ENCODE measurements at places on chromosomes 16 and 17.

- DNase-seq = peak; percentile 48
Observed at GRCh38 chr17:5694551-5694950, 110.2 kb upstream of the NLRP1 start.

GRCh38 chr16:87976665-87977064 is 25.4 kb downstream of the BANP start:
- no peak for DNase-seq

- DNase-seq = no peak
Observed at GRCh38 chr16:24966031-24966430, 49.1 kb downstream of the ARHGAP17 start.

DNA sequence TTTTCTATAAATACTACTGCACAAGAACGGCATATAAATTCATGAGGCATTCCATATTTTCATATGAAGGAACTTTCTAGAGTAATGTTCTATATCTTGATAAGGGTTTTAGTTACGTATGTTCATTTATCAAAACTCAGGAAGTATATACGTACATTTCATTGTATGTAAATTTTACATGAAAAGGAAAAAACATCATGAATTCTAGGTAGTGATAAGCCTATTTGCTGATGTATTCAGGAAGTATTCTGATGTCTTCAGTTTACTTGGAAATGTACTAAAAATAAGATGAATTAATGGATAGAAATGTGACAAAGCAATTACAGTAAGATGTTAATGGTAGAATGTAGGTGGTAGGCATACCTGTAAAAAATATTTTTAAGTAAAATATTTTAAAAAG is 4.7 kb downstream of the DGKE start:
- no peak for DNase-seq

GRCh38 chr17:44069974-44070454 is 521 bp upstream of the G6PC3 start:
- DNase-seq = peak; percentile 56

DNA sequence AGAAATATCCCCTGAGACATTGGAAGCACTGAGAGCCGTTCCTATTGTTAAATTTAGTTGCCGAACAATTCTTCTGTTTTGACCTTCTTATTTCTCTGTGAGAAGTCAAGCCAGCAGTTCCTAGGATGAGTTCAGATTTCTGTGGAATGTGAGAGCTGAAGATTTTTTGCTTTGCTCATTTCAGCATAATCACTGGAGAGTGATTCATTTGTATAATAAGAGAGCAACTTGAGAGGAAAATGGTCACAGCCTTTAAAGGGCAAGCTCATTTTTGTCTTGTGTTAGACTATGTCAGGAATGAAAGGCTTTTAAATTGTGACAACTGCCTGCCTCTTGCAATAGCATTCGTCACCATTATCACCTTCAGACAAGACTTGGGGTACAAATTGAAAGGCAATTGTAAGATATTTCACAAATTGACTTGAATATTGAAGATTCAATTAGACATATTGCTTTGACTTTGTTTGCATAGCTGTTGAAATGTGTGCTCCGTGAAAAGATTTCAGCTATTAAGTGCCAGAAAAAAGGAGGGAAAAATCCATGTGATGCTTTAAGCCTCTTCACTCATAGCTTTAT is 900.0 kb upstream of the GOT2 start:
- no peak for DNase-seq

- DNase-seq = no peak
Observed at GRCh38 chr17:79527306-79527705, 83.5 kb downstream of the RBFOX3 start.

- no peak for DNase-seq
Observed at GRCh38 chr17:76138896-76139752, 1.9 kb downstream of the FOXJ1 start.

GRCh38 chr16:27453494-27453825 is 51.5 kb downstream of the IL21R start:
- no peak for DNase-seq

- DNase-seq = no peak
Observed at GRCh38 chr17:45740553-45741330, 43.4 kb upstream of the CRHR1 start.

DNA sequence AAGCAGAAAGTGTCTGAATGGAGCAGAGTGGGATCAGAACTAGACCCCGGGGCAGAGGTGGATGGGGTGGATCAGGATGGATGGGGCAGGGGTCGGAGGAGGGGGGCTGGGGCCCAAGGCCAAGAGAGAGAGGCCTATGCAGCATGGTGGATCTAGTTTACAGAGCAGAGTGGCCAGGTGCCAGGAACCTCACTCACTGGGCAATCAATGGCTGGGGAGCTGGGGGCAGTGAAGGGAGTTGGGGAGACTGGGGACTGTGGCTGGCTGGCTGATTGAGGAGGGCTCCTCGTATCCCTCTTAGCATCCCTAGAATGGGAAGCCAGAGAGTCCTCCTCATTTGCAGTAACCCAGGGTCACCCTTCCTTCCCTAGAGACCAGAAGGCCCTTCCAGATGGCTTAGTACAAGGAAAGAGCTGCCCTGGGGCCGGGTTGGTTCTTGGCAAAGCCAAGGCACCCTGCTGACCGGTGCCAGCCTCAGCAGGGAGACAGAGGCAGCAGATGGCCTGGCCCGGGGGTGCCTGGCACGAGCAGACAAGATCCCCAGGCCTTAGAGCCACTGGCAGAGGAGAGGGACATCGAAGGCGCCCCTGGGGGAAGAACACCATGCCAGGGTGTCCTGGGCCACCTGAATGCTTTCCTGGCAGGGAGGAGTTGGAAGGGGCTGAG is 36.8 kb downstream of the SRCIN1 start:
- no peak for DNase-seq

- no peak for DNase-seq
Observed at GRCh38 chr17:10657879-10658278, 770 bp upstream of the MYH3 start.

GRCh38 chr17:75318615-75319222 is 29.5 kb upstream of the SLC25A19 start:
- DNase-seq = no peak

- DNase-seq = no peak
Observed at GRCh38 chr16:28846933-28847273, 755 bp upstream of the TUFM start.

- no peak for DNase-seq
Observed at GRCh38 chr16:50802000-50802399, 60.1 kb downstream of the CYLD start.

GRCh38 chr16:30615358-30616091 is 5.3 kb upstream of the ZNF689 start:
- peak; percentile 66 for DNase-seq

GRCh38 chr16:17998996-17999395 is 337.5 kb downstream of the NPIPA8 start:
- DNase-seq = no peak

GRCh38 chr17:39954876-39955275 is 7.9 kb upstream of the GSDMA start:
- no peak for DNase-seq

DNA sequence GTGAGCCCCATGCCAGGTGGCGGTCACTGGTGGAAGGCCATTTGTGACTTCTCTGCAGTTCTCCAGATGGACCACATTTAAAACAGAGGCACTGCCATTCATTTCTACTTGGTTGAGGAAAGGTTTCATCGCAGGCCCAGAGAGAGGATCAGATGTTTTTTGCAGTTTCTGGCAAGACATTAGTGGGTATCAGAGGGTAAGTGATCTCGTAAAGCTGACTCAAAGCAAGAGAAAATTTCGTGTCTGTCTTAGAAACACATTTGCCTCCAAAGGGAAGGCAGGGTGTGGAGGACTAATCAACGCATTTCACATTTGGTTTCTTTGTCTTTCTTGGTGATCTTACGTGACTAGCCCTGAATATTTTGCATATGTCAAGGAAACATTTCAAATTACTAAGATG is 81.8 kb downstream of the PRKCB start:
- no peak for DNase-seq

DNA sequence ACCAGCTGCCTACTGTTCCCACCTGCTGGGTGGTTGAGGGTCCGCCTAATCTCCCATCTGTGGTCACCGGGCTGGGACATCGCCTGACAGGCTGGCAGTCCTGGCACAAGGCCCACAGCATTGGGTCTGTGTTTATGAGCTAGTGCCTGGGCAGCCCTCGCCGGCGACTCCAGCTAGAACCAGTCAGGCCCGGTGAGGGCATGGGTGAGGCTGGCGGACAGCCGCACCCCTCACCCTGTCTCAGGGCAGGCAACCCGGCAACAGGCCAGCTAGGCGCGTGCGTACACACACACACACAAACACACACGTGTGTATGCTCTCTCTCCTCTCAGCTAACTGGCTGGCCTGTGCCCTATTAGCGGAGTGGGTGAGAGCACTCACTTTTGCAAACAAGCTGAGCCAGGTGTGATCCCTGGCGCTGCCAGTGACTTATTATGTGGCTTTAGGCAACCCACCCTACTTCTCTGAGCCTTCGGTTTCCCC is 10.4 kb downstream of the HSD11B2 start:
- DNase-seq = peak; percentile 88

GRCh38 chr17:81460856-81461460 is 51.6 kb downstream of the ACTG1 start:
- DNase-seq = no peak

DNA sequence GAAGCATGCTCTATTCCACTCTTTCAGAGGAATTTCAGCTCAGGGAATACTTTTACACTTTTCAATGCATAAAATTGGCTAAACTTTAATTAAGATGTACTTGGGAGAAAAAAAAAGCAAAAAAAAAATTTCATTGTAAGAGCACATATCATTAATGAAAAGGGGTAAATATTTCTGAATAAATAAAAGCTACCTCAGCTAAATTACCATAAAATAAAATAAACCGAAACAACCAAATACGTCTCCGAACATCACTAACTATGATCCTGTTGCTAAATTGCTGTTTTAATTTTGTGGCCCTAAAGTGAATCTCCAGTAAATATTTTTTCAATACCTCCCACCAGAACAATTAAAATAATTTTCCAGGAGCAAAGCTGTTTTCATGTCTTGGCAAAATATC is 203.7 kb upstream of the KCNJ16 start:
- no peak for DNase-seq

- DNase-seq = no peak
Observed at GRCh38 chr16:22665048-22665797, 148.7 kb upstream of the HS3ST2 start.

DNA sequence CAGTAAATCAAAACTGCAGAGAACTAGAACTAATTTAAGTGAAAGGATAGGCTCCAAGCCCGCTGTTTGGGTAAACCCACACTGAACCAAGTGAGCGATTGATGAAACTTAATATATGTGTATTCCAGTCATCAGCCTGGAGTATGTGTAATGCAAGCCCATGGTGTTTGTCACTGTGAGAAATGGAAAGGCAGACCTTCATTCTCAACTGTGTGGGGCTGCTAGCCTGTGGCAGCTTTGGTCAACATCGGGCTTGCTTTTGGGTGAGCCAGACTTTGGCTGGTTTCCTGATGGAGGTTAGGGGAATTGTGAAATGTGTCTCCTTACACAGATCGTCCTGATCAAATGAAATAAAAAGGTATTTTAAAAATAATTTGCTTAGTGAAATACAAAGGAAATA is 279.9 kb downstream of the IRX3 start:
- DNase-seq = no peak

GRCh38 chr17:79079421-79080200 is 5.0 kb downstream of the ENGASE start:
- DNase-seq = no peak

DNA sequence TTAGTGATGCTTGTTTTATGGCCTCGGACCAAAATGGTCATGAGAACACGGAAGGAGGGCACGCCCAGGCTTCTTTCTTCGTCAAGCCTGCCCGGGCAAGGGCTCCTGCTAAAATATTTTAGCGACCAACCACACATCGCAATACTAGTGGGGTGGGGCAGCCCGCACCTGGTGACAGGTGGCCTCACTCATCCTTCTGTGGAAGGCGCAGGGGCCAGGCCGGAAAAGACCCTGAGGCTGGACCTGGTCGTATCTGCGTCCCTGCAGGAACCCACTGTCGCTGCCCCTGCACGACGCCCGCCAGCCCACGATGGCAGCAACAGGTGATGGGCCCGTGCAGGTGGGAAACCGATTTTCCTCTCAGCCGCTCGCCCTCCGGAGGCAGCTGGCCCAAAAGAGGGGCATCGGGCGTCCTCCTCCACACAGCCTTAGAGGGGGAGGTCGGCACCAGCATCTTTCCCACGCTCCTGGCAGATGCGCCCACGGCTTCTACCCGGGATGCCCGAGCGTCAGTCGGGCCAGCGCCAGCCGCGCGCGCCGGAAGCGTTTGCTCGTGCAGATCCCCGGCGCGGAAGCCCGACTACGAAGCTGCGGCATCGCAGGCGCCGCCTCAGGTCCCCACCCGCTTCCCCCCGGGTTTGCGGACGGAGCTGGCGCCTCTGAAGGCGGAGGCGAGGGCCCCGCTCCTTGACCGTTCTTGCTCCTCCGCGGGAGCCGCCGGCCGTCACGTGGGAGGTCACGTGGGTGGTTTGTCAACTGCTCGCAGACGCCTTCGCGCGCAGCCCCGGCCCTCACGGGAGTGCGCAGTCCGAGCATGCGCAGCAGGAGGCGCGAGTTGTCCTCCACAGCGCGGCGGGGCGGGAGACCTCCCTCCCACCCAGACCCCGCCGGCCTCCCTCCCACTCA is 22.8 kb upstream of the FOXK2 start:
- peak; percentile 75 for DNase-seq

- DNase-seq = no peak
Observed at GRCh38 chr16:12791340-12791739, 12.3 kb downstream of the CPPED1 start.

DNA sequence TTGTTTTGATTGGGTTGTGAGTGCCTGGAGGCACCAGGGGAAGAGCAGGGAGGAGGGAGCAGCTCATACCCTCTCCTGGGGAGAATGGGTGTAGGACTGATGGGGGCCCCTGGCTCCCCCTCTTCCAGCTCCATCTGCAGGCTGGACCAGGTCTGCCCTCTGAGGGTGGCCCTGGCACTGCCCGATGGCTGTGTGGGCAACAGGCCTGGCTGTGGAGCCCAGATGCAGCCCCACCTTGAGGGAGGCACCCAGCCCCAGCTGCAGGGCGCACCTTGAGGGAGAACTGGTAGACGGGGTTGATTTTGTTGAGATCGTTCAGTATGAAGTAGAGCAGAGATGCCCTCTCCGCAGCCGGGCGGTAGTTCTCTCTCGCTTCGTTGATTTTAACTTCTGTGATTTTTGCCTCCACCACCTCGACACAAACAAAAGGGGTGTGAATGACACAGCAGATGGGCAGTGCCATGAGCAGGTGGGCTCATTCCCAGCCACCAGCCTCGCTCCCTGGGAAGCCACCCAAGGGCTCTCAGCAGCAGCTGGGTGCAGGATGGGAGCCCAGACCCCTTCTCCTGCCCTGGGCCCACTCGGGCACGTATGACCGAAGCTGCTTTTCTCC is 71.6 kb downstream of the PGS1 start:
- no peak for DNase-seq

DNA sequence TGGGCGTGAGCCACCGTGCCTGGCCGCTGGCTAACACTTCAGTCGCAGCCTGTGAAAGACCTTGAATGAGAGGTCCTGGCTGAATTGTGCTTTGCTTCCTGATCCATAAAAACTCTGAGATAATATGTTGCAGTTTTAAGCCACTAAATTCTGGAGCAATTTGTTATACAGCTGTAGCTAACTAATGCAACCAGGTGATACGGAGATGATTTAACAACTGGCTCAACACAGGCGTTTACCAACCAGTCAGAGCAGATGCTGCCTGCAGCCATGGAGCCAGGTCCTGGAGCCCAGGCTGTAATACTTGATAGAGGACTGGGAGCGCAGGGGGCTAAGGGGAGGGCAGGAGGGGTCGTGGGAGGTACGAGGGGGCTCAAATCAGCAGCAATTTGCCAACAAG is 50.9 kb downstream of the PLXDC1 start:
- no peak for DNase-seq
